Hippocampal formation (tissue), 2 donors: ENCODE measurements at places on chromosomes 16 and 17.

GRCh38 chr16:85353839-85354685 lies 241.8 kb upstream of the CIBAR2 start:
- no peak for DNase-seq

DNA sequence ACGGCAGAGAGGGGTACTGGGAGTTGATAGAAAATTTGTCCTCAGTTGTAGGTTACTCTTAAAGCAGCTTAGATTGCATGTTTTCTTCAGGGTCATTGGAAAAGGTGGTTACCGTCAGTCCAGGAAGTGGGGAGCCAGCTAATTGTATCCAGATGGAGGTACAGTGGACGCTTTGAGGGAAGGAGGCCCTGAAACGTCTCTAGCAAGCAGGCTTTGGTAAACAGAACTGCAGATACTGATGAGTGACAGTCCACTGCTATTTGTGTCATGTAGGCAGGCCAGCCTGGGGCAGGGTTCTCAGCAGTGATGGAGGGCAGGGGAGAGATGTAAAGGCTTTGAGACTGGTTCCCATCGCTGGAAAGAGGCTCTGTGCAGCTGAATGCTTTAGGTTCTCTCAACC lies 30.2 kb upstream of the ST6GALNAC1 start:
- no peak for DNase-seq

- no peak for DNase-seq
Measured at GRCh38 chr16:85004587-85005205, 6.6 kb downstream of the ZDHHC7 start.

GRCh38 chr17:39612291-39612894 lies 4.7 kb upstream of the NEUROD2 start:
- no peak for DNase-seq

DNA sequence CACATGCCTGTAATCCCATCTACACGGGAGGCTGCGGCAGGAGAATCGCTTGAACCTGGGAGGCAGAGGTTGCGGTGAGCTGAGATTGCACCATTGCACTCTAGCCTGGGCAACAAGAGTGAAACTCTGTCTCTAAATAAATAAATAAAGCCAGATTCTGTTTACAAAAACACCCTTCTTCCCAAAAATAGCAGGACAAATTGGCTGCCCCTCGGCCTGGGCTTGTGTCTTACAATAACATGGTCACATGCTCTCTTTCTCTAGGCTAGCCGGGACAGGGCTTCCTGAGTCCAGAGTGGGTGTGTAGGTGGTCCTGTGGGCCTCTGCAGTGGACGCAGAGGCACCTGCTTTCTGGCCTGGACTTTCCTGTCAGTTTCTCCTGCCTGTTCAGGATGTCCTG lies 3.2 kb upstream of the EDC4 start:
- DNase-seq: no peak

GRCh38 chr17:17320188-17320910 lies 17.2 kb downstream of the NT5M start:
- DNase-seq: no peak

GRCh38 chr17:57001541-57001940 lies 23.6 kb downstream of the SCPEP1 start:
- no peak for DNase-seq

- no peak for DNase-seq
Measured at GRCh38 chr16:77297996-77298395, 98.8 kb downstream of the SYCE1L start.

GRCh38 chr16:88331989-88332920 lies 50.5 kb upstream of the ZNF469 start:
- no peak for DNase-seq

DNA sequence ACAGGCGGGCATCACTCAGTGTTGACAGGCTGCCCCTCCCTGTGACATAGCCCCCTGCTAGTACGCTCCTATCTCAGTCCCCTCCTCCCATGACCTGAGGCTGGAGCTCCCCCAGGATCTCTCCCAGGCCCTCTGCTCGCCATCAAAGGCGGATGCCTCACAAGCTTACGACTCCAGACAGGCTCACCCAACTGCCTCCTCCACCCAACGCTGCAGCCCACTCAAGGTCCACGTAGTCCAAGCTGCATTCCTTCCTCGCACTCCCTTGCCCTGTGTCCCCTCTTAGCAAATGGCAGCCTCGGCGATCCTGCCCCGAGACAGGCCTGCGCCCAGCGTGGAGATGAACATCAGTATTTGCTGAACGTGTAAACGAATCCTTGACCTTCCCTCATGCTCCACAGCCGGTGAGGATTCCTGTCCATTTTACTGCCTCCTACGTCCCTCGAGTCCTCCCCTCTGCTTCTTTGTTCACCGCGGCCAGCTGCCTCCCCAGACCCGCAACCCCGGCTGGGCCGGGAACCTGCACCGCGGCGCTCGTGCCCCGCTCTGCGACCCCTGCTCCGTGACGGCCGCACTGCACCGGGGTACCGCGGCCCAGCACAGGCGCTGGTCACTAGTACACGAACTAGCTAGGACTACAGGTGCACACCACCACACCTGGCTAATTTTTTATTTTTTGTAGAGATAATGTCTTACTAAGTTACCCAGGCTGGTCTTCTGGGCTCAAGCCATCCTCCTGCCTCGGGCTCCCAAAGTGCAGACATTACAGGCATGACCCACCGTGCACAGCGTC lies 838 bp upstream of the TMEM97 start:
- no peak for DNase-seq

- no peak for DNase-seq
Measured at GRCh38 chr16:64412578-64413280, 709.1 kb downstream of the CDH11 start.

GRCh38 chr16:11700264-11701029 lies 32.2 kb downstream of the SNN start:
- DNase-seq: no peak

DNA sequence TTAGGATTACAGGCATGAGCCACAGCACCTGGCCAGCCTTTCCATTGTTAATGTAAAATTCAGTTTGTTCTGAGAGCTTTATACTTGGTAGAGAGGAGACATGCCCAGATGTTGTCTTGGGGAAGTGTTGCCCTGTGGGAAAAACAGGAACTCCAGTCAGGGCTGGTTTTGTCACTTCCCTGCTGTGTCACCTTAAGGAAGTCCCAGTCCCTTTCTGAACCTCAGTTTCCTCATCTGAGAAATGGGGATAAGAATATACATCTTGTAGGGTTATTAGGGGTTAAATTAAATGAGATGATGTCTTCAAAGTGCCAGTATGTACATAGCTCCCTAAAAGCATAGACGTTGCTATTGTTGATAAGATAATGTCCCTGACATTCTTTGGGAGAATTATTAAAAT lies 25.3 kb downstream of the CLEC16A start:
- DNase-seq: no peak

DNA sequence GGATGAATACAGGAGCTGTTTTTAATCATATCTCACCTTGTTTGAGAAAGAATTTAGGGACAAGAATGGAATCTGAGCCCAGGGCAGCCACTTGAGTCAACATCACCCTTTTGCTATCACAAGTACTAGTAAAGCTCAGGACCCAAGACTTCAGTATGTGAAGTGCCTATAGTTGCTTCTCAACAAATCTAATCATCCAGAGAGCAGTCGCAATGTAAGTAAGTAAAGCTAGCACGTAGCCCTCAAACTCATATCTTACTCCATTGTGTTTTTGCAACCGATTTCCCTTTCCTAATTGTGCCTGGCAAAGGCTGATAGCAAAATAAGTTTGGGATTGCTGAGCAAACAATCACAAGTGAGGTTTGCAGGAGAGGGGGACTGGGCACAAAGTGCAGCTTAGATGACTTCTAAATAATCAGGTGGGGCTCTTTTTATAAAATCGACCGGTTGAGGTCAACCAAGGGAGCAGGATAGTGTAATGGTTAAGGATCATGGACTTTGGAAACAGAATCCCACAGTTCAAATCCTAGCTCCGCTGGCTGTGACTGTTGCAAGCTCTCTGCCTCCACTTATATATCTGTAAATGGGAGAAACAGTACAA lies 13.0 kb downstream of the TOB1 start:
- DNase-seq: no peak

- DNase-seq: no peak
Measured at GRCh38 chr17:3800362-3801271, at the start of gene ITGAE. TSS of gene ITGAE (minus strand) at chr17:3801188. CDS start at chr17:3801144, 44 bp downstream.

- peak; percentile 87 for DNase-seq
Measured at GRCh38 chr16:18983565-18984434, at the start of gene TMC7. TSS of gene TMC7 (plus strand) at chr16:18983934. CDS start at chr16:18984064, 130 bp downstream.

DNA sequence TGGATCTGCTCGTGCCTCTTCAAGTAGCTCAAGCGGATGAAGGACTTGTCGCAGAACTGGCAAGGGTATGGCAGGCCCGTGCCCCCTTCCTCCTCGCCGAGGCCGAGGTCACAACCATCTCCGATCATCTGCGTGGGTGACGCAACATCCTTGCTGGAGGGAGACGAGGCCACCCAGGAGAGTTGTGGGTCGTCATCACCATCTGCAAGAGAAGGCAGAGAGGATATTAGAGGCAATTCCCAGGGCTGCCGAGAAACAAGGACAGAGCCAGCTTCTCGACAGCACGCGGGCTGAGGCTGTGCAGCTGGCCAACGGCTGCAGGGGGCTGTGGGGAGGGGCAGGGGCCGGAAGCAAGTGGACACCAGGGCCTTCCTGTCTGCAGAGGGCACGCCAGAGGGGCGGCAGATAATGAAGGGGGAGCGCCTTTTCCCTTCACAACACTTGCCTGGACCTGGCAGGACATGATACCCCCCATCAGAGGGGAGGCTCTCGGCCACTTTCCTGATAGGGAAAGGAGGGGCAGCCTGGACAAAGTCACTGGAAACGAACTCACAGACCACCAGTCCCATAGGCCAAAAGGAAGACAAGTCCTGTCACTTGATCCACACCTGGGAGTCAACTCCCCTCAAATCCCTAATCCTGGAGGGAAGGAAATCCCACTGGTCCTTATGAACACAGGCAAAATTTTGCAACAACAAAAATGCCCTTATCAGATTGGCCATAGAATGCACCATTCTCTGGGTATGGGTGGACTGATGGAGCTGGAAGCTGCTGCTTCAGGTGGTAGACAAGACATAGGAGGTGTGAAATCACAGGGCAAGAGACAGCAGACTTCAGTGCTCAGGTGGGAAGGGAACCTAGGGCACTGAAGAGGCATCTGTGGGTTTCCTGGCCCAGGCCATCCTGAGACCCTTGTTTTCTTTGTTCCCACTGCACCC lies 217.0 kb downstream of the ZNF423 start:
- DNase-seq: no peak

DNA sequence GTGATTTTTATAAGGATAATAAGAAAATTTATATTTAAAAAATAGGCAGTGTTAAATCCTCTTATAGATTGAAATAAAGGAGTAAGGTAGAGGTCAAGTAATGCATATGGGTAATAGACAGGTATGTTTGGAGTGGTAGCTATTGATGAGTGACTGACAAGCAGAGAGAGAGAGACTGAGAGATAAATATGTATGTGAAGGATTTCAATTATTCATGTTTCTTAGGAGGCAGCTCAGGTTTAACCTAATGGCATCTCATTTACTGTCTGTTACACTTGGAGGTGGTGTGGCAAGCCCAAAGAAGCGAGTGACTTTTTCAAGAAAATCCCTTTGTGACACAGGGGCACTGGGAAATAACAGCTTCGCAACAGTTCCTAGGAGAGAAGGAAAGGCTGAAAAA lies 120.2 kb downstream of the KIF2B start:
- no peak for DNase-seq

DNA sequence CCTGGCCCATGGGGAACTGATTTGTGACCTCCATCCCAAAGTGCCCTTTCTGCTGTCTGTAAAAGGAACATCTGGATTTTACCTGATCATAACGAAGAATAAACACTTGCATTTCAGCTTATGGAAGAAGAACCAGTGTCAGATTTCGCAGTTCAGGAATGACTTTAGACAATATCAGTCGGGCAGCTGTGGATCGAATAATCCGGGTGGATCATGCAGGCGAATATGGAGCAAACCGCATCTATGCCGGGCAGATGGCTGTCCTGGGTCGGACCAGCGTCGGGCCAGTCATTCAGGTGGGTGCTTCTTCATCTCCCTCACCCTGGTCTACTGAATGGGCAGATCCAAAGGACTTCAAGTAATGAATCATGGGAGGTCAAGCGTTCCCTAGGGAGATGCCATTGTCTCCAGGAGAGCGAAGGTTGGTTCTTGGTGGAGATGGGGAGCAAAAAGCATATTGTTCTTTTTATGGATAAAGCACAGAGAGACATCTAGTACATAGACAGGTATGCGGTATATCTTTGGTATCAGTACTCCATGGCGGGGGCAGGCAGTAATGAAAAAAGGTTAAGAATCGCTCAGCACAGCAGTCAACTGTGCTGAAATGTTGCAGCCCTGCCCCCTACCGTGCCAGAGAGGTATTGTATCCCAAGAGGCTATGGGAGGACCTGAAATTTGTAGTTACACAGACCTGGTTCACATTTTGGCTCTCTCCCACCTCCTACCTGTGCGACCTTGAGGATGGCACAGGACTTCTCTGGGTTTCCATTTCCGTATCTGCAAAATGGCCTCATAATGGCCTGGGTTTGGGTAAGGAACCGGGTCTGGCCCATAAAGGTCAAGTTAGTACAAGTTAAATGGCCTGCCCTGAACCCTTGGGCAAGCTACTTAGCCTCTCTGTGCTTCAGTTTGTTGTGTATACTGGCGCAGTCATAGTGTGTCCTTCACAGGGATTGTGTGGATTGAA lies 4.7 kb downstream of the COQ7 start:
- DNase-seq: peak; percentile 16

DNA sequence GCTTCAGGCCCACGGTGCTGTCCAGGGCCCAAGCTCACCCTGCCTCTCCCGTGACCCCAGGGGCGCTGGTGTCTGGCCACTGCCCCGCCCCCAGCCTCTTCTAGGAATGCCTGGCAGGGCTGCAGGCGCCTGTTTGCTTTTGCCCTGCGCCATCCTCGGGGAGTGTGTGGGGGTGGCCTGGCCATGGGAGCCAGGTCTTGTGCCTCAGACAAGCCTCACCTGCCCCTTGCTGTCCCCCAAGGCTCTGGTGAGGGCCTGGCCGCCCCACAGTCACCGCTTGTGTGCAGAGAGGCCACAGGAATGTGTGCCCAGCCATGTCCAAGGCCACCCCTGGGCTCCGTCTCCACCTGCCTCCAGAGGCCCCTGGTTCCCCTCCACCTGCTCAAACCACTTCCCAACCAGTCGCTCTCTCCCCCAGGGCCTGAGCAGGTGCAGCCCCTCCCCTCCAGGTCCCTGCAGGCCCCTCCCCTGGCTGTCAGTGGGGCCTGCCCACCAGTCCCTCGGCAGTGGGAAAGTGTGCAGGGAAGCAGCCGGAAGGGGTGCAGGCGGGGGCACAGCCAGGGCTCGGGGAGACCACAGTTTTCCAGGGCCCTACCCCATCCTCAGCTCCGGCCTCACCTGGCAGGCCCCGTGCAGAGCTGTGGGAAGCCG lies 841 bp upstream of the IGFALS start:
- no peak for DNase-seq

- no peak for DNase-seq
Measured at GRCh38 chr16:82138478-82139285, 31.3 kb downstream of the MPHOSPH6 start.
